ENCODE measurements at places on chromosomes 3 and 15. TPM values are rescaled to one million over a fixed set of nuclear protein-coding genes. Genes with fewer than 3 reads are reported as not detected.

GRCh38 chr3:111352585-111352984 is 189.4 kb upstream of the CD96 start:
- DNase-seq: no peak

DNA sequence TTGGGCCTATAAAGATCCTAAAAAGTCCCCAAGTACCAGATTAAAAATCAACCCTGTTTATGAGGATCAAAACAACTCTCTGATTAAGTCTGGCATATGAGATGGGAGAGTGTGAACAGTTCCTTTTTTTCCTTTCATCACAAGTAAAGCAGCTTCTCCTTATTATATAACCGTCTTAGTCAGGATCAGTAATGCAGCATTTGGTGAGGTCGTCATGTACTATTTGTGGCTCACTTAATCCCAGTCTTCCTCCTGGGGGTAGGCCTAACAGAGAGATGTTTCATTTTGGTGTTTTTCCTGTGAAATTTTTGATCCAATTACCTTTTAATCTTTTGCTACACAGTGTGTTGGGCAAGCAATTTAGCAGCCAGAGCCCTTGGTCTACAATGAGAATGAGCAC is 333.1 kb upstream of the KCNMB2 start:
- no peak for DNase-seq

- DNase-seq: no peak
Observed at GRCh38 chr3:190545191-190545590, 31.3 kb downstream of the IL1RAP start.

GRCh38 chr15:100891307-100892012 is 11.8 kb downstream of the ALDH1A3 start:
- no peak for DNase-seq

GRCh38 chr3:140023616-140024530 is 88.9 kb downstream of the CLSTN2 start:
- no peak for DNase-seq

The SLC22A14 gene
- polyA plus RNA-seq: 0.13 TPM

The ARHGAP11A gene
- 15.3 TPM for polyA plus RNA-seq

The GASK1A gene
- 5.0 TPM for polyA plus RNA-seq
